Putamen (tissue), 1 donor: ENCODE measurements at places on chromosomes 13 and 19.

GRCh38 chr13:76991432-76991795, 467 bp upstream of the CLN5 start:
- DNase-seq = no peak

- DNase-seq = peak; percentile 3
Measured at GRCh38 chr19:52638601-52639000, 446 bp upstream of the ZNF83 start.

GRCh38 chr13:91563799-91564198, 165.4 kb downstream of the GPC5 start:
- DNase-seq = no peak

- DNase-seq = no peak
Measured at GRCh38 chr13:80469853-80470381, 129.0 kb upstream of the SPRY2 start.

- no peak for DNase-seq
Measured at GRCh38 chr13:110089815-110090214, 217.1 kb downstream of the COL4A1 start.

DNA sequence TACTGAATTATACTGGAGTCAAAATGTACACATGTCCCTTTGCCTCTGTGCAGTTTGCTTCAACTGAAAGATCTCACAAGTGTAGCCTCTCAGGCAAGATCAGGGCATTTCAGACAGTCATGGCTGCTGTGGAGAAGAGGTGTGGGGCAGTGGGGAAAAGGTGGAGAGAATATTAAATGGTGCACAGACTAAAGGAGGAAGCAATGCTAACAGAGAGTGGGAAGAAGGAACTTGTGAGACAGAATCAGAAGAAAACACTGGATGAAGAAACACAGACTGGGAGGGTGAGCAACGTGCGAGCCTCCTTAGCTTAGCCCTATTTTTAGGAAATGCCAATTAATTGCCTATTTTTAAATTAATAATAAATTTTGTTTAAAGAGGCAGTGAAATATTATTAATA, 49.6 kb upstream of the RAP2A start:
- DNase-seq = no peak

- DNase-seq = no peak
Measured at GRCh38 chr19:32865326-32865725, 4.2 kb downstream of the SLC7A9 start.

GRCh38 chr19:41095703-41096102, 7.5 kb downstream of the CYP2A13 start:
- DNase-seq = no peak

DNA sequence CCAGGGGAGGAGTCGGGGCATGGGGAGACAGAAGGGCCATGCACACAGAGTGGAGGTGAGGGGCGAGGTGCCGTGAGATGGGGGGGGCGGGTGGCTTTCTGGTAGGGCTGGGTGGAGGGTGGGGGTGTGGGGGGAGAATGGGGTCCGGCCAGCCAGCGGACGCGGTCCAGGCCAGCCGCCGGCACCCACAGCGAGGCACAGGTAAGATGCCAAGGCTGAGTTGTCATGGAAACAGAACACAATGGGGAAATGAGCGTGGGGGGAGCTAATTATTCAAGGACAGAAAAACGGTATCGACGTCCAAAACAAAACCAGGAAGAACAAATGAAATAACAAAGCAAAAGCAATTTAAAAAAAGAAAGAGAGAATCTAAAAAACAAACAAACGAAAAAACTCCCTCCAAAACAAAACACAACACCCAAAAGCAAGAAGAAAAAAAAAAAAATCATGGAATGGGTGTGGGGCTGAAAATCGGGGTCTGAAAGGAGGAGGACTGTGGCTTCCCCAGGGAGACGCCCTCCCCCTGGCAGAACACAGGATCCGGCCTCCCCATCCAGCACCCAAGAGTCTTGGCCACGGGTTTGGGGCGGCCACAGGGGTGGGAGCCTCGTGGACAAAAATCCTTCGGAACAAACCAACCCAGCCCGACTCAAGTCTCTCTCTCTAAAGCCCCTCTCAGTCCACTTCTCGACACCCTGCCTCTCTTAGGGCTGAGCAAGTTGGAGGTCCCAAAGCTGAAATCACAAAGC, 92.5 kb downstream of the PTPRS start:
- DNase-seq = no peak

GRCh38 chr13:21316376-21316775, 139.9 kb downstream of the MRPL57 start:
- no peak for DNase-seq

DNA sequence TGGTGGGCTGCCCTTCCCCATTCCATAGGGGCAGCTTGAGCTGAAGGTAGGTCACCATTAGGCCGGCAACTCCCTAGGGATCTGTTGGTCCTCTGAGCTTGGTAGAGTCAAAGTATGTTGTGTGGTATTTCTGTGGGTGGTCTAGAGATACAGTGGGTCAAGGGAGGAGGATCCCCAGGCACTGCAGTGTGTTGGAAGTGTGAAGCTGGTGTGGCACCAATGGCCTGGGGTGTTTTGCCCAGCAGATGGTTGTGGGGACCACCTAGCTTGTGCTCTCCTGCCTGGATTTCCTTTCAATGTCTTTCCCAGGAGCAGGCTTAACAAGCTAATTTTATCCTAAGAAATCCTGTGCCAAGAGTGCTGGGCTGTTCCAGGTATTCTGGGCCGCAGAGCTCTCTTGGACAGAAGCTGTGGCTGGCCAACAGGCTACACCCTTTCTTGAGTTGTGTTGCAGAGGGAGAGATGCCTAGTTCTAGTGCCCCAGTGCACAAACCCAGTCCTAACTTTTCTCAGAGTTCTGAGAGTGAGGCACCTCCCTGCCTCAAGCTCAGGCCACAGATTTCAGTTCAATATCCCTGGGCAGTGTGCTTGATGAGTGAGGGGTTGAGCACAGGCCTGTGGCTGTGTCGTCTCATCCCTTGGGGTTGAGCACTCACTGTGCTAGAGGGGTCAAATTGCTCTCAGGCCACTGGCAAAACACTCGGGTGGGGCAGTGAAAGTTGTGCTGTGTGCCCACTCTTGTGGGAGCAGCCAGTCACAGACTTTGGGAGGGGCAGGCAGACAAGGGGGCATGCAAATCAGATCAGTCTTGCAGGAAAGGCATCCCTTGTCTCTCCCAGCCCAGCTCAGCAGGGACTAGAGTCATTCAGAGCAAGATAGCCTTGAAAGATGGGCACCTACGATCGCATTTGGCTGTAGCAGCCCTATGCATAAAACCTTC, 1806.1 kb upstream of the MIR17HG start:
- DNase-seq = no peak

GRCh38 chr13:31045286-31046081, 113.0 kb downstream of the TEX26 start:
- no peak for DNase-seq

DNA sequence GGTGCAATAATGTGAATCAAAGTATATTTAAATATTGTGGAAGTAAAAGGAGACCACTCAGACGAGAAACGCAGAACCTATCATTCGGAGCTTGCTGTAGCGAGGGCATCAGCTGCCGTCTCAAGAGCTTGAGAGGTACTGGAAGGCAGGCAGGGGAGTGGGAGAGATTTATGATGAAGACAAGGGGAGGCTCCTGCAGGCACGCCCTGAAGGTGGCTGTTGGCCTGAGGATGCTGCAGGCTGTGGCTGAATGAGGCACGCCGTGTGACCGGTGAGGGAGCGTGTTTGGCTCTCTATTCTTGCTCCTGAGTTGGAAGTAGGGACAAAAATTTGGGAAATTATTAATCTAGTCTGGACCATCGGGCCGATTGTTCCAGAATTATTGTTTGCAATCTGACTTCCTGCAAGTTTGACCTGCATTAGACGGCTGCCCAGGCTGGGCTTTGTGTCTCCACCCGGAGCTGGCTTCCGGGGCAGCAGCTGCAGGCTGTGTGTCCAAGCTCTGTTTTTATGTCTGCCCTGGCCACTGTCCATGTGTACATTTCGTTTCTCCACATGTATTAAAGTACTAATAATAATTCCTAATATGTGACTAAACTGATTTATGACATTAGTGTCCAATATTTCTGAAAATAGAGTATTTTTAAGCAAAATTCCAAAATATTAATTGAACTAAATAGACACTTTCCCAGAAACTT, 91.1 kb upstream of the ANKRD10 start:
- DNase-seq = no peak

DNA sequence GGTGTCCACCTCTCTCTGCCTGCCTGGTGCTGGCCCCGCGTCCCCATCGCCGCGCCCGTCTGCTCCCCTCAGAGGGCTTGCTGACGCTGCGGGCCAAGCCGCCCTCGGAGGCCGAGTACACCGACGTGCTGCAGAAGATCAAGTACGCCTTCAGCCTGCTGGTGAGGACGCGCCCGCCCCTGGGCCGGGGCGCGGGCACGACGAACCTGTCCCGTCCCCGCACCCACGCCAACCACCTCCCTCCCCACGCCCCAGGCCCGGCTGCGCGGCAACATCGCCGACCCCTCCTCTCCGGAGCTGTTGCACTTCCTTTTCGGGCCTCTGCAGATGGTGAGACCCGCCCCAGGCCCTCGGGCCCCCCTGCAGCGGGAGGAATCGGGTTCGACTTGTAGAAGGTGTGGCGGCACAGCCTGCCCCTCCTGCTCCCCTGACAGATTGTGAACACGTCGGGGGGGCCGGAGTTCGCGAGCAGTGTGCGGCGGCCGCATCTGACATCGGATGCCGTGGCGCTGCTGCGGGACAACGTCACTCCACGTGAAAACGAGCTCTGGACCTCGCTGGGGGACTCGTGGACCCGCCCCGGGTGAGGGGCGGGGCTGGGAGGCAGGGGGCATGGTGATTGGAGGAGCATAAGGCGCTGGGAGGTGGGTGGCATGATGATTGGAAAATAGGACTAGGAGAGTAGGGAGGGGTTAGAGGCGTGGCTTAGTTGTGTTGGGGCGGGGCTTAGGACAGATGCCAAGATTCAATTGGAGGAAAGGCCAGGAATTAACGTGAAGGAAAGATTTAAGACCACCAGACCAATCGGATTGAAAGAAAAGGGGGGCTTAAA, 6.6 kb downstream of the EPS8L1 start:
- DNase-seq = no peak

- no peak for DNase-seq
Measured at GRCh38 chr19:46621191-46622117, 3.4 kb downstream of the PTGIR start.

DNA sequence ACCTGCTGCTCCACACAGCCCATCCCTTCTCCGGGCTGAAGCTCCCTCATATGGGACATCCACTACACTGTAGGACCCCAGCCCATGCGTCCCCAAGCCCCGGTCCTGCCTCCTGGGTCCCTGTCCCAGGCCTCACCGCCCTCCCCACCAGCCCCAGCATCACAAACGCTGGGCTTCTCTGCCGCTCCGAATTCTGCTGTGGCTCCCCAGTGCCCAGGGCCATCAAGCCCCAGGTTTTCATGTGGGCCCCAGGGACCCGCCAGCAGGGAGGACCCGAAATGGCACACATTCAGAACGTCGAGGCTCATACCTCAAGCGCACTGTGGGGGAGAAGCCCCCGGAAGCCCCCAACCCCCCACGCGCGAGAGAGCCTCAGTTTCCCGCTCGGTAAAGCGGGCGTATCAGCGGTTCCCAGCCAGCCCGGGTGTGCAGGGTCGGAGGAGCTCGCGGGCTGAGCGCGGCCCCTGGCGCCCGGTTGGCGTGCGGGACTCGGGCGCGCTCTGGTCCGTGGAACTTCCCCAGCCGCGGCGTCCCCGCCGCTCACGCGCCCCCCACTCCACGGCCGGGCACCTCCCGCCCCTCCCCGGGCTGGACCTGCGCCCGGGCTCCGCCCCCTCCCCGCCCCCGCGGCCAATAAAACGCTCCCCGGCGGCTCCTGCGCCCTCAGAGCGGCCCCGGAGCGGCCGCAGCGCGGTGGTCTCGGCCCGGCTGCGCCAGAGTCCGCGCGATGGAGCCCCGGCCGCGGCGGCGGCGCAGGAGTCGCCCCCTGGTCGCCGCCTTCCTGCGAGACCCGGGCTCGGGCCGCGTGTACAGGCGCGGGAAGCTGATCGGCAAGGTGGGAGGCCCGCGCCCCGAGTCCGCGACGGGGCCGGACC, at the start of gene PLK5:
Gene PLK5 (plus strand): TSS at position 666 of the 875 bp plus-strand sequence. CDS start 2,920 bp downstream, outside the sequence.
- DNase-seq = no peak

DNA sequence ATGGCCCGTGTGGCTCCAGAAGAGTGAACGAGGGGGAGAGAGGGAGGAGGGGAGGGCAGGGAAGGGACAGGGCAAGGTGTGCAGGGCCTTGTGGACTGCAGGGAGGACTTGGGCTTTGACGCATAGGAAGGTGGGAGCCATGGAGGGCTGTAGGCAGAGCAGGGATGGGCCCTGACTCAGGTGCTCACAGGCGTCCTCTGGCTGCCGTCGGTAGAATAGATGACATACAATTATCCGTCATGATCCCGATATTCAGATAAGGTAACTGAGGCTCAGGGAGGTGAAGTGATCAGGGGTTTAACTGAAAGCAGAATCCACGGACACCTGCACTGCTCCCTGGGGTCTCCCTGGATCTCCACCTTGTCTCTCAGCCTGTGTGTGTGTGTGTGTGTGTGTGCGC, 3.4 kb downstream of the C3 start:
- no peak for DNase-seq

DNA sequence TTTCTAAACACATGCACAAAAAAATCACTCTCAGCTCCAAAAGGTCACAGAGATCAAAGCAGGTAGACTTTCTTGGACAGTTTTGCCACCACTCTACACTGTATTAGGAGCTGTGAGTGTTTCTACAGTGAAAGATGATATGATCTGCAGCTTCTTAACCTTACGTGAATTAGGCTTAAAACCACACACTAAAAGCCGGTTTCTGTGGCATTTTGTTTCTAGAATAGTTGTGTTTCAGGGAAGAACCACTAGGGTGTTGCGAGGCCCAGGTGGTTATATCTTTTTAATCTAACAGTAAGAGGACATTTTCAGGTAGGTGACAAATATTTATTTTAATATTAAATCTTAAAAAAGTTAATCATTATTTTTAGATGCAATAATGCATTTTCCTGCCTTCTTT, 216.4 kb downstream of the KLF5 start:
- DNase-seq = no peak

DNA sequence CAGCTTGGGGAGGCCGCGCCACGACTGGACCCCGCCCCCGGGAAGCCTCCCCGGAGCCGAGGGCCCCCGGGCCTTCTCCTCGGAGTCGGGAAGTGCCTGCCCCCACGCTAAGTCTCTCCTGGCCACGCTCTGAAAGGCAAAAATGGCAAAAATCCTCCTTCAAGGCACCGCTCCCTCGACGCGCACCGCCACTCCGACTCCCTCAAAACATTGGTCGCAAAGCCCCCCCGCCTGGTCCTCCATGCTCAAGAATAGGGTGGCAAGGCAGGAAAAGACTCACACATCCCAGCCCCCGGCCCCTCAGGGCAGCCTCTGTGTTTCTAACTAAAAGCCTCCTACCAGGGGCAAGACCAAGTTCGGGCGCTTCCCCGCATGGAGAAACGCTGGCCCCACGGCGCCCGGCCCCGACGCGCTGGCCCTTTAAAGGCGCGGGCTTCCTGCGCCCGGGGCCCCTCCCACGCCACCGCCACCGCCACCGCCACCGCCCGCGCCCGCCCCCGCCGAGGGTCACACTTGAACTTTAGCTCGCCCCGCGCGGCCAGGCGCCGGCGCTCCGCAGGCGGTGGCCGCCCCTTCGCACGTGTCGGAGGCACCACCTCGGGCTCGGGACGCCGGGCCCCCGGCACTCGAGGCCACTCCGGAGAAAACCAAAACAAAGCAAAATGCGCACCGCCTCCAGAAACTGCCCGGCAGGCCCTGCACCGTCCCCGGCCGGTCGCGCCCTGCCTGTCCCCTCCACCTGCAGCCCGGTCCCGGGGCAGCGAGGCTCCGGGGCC, 1.9 kb downstream of the FOXO1 start:
- DNase-seq = peak; percentile 60
